SK-N-MC (cell line): ENCODE measurements at places on chromosomes 1 and 21.

GRCh38 chr1:207032528-207033017 lies at the start of gene C1orf116:
Gene C1orf116 (minus strand): TSS chr1:207032756. CDS start chr1:207027598, 5,158 bp downstream.
- DNase-seq = no peak

GRCh38 chr1:156709031-156709430 lies 3.6 kb upstream of the CRABP2 start:
- no peak for DNase-seq

GRCh38 chr1:147735423-147735822 lies 25.0 kb downstream of the GJA5 start:
- DNase-seq = no peak

DNA sequence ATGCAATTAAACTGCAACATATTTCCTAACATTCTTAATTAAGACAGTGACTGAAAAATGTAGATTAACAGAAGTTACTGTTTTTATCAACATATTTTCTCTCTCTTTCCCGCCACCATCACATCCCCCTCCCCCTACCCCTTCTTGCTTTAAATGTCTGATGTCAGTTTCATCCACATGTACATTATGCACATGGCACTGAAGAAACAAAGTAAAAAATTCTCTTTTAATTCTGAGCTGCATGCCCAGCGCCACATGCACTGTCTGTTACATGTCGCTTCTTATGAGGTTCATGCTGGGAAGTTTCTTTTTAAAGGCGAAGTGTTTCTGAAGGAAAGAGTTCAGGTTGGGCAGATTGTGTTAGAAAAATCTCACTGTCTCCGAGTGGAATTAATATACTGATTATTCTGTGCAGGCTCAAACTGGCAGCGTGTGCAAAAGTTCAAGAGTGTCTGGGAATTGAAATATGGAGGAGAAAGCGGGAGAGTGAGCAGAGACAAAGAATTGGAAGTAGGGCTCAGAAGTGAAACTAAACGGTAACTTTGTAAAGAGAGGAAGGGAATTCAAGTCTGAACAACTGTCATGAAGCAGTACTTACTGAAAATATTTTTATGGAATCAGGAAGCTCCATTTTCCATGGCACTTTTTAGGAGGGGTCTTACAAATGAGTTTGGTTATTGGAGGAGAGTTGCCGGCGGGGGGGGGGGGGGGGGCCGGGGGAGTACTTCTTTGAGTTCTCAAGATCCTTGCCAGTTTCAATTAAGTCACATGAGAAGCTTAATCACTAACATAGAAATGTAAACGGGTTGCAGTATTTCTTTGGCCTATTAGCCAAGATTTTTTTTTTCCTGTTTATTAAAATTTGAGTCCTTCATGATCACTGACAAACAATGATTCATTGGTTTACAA lies 217.6 kb downstream of the SDCCAG8 start:
- no peak for DNase-seq

- DNase-seq = no peak
Observed at GRCh38 chr1:211305044-211305443, 21.6 kb upstream of the TRAF5 start.
